Esophagus muscularis mucosa (tissue), 4 donors: ENCODE measurements at places on chromosomes 12 and 14. TPM values are rescaled to one million over a fixed set of nuclear protein-coding genes. Genes with fewer than 3 reads are reported as not detected.

GRCh38 chr12:54046809-54047159 is 6.9 kb upstream of the HOXC4 start:
- no peak for DNase-seq

DNA sequence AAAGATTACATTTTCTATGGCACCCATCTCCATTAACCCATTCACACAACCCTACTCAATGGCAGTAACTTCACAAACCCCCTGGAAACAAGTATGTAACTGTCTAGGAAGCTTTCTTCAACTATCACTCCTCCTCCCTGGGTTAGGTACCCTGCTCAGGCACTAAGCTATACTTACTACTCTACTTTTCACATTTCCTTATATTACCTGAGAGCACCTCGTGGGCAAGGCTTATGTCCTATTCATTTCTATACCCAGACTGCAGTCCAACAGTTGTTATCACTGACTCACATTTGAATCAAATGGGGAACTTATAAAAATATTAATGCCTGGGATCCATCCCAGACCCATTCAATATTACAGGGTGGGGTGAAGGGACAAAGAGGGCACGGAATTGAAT is 4.6 kb downstream of the PAWR start:
- DNase-seq, result no peak

DNA sequence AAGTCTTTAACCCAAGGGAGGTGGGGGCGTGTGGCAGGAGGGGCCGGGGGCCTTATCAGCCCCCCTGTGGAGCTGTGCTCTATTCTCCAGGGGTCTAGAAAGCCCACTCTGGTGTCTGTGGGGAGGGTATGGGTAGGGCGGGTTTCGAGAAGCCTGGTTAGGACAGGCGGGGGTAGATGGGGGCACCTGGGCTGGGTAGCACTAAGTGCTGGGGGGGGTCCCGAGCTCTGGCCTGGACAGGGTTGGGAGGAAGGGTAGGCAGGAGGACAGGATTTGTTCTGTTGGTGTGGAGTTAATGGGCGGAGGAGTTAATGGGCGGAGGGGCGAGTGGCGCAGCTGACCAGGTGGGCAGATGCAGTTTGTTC is 2.0 kb downstream of the PACS2 start:
- no peak for DNase-seq

DNA sequence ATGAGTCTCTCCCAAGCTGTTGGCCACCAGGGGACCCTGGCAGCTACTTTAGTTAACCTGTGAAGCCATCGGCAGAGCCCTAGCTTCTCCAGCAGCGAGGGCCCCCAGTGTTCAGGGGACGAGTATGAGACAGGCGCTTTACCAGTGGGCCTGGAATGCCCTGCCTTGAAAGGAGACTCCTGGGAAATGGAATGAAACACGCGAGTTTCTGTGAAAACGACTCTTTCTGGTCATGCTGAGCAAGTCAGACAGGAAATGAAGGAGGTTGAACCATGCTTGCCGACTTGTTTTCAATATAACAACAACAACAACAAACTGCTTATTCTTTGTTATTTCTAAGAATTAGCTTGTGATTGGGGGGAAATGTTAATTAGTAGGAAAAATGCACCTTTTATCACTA is 42.9 kb downstream of the SFSWAP start:
- no peak for DNase-seq

DNA sequence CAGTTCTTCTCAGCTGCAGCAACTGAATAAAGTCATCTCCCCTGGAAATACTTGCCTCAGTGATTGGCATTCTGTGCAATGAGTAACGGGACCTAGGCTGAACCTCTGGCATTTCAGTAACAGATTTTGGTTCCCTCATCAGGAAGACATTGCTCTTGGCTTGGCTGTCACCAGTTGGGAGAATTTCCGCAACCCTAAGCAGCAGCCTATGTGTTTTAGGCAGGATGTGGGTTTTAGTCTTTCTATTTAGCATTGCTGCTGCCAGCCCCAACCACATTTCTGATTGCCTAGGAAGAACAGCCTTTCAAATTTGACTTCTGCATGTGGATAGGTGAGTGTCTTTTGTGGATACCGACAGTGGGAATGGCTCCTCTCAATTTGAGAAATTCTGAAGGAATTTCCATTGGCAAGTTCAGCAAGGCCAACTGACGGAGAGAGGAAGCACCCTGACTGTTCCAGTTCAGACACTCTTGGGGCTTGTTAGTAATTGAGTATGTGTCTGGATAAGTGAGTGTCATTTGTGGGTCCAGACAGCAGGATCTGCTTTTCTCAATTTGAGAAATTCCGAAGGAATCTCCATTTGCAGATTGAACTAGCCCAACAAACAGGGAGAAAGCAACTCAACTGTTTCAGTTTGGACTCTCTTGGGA is 19.0 kb upstream of the CLEC2A start:
- no peak for DNase-seq

DNA sequence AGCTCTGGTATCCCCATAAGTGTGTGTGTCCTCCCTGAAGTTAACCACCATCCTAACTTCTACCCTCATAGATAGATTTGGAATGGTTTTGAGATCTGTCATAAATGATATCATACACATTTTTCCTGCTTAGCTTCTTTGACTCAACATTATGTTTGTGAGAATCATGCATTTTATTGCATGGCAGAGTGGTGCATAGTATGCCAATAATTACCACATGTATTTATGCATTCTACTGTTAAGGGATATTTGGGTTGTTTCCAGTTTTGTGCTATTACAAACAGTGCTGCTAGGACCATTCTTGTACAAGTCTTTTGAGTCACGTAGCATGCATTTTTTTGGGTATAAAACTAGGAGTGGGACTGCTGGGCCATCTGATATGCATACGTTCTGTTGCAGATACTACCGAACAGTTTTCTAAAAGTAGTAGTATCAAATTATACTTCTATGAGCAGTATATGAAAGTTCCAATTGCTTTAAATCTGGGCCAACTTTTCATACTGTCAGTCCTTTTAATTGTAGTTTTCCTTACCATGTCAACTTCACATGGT is 13.4 kb downstream of the GRIP1 start:
- DNase-seq, result no peak

Gene ADCY6
- total RNA-seq, result 29.3 TPM

Gene TMEM121
- total RNA-seq, result 13.0 TPM

Gene CD27
- total RNA-seq, result not detected

Gene CNTN1
- 44.2 TPM for total RNA-seq
